ENCODE measurements at places on chromosomes 7 and 10.
A peak's percentile ranks its signal among the peaks of the same experiment; 100 is the strongest.

GRCh38 chr7:137820156-137820555 is 26.6 kb downstream of the DGKI start:
- DNase-seq: no peak

DNA sequence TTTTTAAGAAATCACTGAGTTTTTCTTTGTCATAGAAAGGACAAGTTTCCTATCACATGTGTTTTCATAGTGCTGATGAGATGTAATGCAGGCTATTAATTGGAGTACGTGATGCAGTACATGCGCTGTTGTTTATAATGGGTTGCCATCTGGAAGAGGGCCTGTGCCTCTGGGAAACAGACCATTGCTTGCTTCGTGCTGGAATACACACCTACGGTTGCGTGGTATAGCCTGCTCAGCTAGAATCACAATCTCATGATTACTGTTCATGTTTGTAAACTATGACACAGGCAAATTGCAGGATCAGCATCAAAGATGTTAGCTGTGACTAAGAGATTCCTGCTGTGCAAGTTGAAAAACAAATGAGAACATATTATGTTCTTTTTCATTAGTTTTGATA is 107.2 kb upstream of the STEAP1B start:
- no peak for DNase-seq

GRCh38 chr7:20424500-20424899 is 93.8 kb downstream of the ITGB8 start:
- no peak for DNase-seq

DNA sequence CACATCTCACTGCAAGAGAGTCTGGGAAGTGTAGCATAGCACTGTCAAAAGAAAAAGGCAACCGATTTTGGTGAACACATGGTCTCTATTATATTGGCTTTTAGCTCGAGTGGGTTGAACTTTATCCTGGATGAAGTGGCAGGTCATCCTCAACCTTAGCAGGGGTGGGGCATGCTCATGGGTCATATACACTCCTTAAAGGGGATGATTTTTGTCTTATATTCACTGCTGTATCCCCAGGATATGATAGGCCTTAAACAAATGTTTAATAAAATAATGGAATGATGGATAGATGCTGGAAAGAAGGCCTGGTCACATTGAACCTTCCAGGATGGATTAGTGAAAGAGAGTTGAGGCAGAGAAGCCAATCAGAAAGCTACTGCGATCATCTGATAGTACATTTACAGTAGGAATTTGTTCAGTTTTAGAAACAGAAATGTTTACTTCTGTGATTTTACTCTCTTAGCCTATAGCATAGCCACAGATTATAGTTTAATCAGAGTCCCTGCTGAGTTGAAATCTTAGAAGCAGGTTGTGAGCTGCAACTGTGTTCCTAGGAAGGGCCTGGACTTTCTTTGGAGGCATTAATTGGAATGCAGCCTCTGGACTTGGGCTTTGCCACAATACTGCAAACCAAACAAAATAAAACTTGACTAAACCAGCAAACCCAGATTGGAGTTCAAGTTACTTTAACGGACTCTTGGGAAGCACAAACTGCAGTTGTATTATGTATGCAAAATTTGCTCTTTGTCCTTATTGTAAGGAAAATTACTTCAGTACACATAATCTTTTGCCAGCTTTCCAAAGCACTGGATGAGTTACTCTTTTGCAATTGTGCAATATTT is 138.3 kb downstream of the BMPER start:
- DNase-seq: no peak

- no peak for DNase-seq
Observed at GRCh38 chr10:74207691-74208480, 56.9 kb downstream of the ADK start.

GRCh38 chr10:12327074-12327473 is 22.3 kb upstream of the CAMK1D start:
- DNase-seq: no peak

GRCh38 chr10:43204042-43204942 is 62.6 kb downstream of the RASGEF1A start:
- DNase-seq: no peak

- no peak for DNase-seq
Observed at GRCh38 chr10:13627459-13628310, 40.9 kb downstream of the PRPF18 start.

GRCh38 chr7:10474048-10474447 is 499.6 kb upstream of the PHF14 start:
- no peak for DNase-seq

- no peak for DNase-seq
Observed at GRCh38 chr10:61558188-61558587, 104.5 kb upstream of the CABCOCO1 start.

DNA sequence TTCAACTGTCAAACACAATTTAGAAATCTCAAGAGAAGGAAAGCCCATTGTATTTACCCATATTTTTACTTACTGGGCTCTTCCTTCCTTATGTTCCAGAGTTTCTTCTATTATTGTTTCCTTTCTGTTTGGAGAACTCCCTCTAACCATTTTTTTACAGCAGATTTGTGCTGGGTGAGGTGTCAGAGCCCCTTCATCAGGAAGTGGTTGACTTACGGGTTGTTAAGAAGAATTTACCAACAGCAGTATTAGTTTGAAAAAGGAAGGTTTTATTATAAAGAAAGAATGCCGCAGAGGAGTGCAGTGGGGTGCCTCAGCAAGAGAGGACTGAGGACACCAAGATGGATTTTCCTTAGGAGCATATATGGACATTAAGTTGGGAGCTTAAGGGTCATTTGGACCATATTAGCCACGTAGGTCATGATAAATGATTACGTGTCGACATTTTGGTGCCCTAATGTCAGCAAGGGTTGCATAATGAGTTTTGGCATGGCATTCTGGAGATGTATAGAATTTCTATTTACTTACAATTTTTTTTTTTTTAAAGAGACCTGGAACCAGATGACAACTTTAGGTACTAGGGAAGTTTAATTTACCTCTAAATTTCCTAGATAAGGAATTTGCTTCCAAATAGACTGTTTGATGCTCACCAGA is 6.3 kb upstream of the TBATA start:
- DNase-seq: no peak

DNA sequence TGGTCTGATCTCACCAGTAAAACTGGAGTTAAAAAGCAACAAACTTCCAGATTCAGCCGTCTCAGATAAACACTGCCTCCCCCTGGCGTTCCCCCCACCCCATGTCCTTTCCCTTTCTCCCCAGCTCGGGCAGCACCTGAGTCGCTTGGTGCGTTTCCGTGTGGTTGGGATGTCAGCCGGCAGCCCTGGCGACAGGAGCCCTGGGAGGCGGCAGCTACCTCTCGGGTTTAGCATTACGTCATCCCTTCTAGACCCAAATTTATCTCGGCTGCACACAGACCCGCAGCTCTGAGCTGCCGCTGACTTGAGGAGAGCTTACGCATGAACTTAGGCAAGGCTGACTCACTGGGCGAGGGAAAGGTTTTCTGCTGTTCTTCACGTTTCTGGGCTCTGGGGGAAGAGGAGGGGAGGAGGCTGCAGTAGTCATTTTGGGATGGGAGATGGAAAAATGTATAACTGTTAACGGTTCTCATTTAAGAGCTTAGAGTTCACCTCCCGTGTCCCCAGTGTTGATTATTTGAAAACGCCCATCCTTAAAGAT is 14.4 kb downstream of the MXI1 start:
- peak; percentile 61 for DNase-seq

GRCh38 chr7:95200741-95201140 is 123.6 kb downstream of the PON1 start:
- DNase-seq: no peak

DNA sequence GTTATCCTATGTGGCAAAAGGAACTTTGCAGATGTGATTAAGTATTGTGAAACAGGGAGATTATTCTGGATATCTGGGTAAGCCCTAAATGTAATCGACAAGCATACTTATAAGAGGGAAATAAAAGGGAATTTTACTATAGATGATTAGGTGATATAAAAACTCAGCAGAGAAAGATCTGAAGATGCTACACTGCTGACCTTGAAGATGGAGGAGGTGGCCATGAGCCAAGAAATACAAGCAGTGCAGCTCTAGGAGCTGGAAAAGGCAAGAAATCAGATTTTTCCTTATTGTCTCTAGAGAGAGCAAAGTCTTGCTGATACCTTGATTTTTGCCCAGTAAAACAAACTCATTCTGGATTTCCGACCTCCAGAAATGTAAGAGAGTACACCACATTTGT is 67.7 kb downstream of the BRAF start:
- DNase-seq: no peak

GRCh38 chr7:77338260-77338659 is 77.9 kb downstream of the GSAP start:
- DNase-seq: no peak

GRCh38 chr10:53135897-53136253 is 363.3 kb upstream of the MBL2 start:
- no peak for DNase-seq

DNA sequence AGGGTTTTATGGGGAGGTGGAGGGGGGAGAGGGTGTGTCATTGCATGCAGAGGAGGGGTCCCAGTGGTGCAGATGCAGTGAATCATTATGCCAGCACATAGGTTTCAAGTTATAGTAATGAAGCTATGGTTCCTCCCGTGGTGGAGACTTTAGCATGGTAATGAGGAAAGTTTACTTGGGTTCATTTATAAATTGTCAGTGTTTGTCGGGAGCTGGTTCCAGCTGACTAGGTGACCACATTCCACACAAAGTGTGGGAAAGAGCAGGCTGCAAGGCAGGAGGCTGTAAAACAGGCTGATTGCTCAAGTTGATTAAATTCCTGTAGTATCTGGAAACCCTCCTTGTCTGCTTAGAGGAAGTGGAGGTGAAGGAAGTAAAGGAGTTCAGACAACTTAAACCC is 78.9 kb downstream of the SRI start:
- no peak for DNase-seq

- no peak for DNase-seq
Observed at GRCh38 chr7:34327681-34328080, 330.3 kb upstream of the NPSR1 start.

DNA sequence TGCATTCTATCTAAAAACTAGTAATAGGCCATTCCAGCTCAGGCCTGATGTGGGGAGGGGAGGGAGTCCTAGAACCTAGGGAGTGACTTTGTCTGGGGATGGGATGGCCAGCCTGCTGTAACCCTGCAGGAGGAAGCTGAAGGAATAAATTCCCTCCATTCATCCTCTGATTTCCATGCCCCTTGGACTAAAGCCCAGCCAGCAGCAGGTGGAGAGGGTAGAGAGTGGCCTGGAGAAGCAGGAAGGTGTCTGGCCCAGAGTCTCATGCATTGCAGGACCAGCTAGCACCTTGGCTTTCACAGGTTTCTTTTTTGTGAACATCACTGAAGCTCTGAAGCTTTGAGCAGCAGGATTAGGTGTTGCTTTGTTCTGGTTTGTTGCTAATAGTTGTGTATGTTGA is 32.8 kb upstream of the CDH23 start:
- DNase-seq: no peak

GRCh38 chr7:125098377-125098970 is 168.8 kb upstream of the POT1 start:
- no peak for DNase-seq

GRCh38 chr7:18583305-18583704 is 87.8 kb downstream of the HDAC9 start:
- DNase-seq: no peak

GRCh38 chr7:148912758-148913541 is 28.9 kb upstream of the EZH2 start:
- DNase-seq: no peak

DNA sequence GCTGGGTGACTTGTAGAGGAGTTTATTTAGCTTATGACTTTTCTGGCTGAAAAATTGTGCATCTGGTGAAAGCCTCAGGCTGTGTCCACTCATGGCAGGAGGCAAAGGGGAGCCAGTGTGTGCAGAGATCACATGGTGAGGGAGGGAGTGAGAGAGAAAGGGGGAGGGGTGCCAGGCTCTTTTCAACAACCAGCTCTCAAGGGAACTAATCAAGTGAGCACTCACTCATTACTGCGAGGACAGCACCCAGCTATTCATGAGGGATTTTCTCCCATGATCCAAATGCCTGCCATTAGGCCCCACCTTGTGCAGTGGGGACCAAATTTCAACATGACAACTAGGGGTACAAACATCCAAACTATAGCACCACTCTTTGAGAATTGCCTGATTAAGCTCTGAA is 590.2 kb downstream of the MAGI2 start:
- no peak for DNase-seq

DNA sequence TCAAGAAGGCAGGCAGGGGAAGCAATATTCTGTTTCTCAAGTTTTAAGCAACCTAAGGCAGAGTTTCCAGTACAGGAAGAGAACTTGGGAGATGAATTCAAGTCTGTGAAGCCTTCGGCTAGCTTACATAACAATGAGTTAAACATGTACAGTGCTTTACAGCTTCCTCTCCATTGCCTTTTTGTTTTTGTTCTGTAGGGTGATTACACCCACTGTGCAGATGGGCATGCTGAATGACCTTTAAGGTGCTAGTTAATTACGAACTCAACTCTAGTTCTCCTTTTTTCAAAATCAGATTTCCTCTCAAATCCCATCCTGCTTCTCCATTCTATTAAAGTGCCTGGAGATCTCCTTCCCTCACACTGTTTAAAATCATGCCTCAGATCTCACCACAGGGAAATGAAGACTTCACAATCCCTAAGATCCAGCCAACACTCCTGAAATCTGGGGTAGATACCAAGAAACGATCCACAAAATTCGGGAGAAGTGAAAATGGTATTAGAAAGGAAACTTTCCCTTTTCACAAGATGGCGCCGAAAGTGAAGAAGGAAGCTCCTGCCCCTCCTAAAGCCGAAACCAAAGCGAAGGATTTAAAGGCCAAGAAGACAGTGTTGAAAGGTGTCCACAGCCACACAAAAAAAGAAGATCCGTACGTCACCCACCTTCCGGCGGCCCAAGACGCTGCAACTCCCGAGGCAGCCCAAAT is 16.8 kb upstream of the MSMB start:
- DNase-seq: no peak

- DNase-seq: no peak
Observed at GRCh38 chr10:64574371-64574770, 1053.2 kb downstream of the REEP3 start.

DNA sequence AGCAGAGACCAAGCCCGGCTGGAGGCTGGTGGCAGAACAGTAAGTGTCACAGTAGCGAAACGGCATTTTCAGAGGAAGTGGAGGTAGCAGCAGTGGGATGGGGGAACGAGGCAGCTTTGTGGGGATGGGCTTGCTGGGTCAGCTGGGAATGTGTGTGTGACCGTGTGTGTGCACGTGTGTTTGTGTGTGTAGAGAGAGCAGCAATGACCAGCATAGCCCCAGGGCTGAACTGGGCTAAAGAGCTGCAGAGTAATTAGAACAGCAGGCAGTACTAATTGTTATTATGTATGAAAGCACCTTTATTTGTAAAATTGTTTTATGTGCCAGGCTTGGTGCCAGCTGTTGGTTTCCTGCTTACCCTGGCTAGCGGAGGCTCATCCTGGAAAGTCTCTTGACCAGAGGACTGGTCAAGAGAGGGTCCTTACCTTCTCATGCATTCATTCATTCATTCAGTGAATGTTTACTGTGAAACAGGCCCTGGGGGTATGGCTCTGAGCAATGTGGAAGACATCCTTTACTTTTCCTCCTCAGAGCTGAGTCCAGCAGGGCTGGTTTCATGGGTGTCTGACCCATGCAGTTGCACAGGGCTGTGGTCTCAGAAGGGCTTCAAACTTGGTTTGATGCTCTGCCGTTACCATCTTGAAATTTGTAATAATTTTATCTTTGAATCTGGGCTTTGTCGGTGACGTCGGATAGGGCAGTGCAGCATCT is 184.6 kb downstream of the SEC23IP start:
- no peak for DNase-seq

All from stimulated activated CD8-positive, alpha-beta memory T cell treated with anti-CD3 and anti-CD28 coated beads, Interleukin-2, amount 100 ng/mL, for 48 hours (primary cell).